ENCODE measurements at places on chromosomes 7 and 10.

GRCh38 chr7:150514748-150515222 lies at the start of gene GIMAP7:
TSS of gene GIMAP7 (plus strand) at chr7:150514872. CDS start at chr7:150519975, 5,103 bp downstream.
- no peak for DNase-seq

GRCh38 chr10:119515511-119516045 lies 26.9 kb downstream of the RGS10 start:
- DNase-seq, result no peak

- DNase-seq, result no peak
These were observed 13.9 kb downstream of the EIF4H start for GRCh38 chr7:74187915-74188675.

DNA sequence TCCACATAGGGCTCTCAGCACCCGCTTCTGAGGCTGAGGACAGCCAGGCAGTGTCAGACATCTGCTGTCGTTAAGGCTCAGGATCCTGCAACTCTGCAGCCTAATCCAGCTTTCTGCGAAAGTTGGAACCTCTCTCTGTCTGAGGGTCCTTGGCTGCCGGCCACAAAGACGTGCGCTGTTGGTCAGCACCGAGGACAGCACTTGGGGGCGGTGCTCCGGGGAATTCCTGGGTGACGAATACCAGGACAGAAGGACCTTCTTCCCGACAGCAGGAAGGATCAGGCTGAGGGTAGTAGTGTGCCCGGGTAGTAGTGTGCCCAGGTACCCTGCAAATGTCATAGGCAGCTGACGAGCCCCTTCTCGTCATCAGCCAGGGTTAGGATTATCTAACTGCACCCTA lies 16.0 kb upstream of the RASGEF1A start:
- DNase-seq, result no peak

DNA sequence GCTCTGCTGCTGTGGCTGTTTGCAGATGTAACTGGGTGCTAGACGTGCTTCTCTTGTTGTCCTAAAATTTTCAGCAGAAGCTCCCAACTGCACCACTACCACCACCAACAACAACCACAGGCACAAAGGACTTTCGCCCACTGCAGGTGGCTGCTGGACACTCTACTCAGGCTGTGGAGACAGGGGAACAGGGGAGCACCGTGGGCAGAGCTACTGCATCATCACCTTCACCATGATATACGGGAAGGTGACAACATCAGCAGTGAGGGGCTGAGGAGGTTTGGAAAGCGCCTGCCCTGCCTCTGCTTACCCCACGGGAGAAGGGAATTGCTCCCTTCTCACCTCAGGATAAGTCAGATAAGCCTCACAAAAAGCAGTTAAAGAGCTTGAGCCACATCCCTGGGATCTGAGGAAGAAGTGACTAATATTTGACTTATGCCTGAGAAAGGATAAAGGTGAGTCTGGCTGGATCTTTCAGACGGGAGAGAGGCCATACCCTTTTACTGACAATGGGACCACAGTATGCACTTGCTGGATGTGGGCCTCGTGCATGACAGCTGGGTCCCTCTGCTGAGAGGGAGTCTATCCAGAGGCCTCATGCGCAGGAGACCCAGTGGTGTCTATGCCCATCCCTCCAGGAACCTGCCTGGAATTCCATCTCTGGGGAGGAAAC lies 217.6 kb downstream of the KLF6 start:
- DNase-seq, result no peak

DNA sequence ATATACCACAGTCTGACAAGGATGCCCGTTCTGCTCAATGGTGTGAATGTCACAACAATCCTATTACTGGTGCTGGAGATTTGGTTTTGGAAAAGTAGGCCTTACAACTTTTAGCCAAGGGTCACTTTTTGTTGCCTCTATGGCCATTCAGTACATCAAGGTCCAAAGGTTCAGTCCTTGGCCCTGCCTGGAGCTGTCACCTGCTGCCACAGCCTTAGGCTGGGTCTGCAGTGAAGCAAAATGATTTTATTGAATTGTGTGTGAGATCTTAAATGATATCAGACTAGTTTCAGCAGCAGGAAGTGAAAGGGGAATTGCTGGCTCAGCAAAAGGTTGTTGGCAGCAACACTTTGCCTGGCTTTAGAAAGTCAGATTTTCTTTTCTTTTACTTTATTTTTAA lies 427.6 kb downstream of the THSD7A start:
- no peak for DNase-seq

DNA sequence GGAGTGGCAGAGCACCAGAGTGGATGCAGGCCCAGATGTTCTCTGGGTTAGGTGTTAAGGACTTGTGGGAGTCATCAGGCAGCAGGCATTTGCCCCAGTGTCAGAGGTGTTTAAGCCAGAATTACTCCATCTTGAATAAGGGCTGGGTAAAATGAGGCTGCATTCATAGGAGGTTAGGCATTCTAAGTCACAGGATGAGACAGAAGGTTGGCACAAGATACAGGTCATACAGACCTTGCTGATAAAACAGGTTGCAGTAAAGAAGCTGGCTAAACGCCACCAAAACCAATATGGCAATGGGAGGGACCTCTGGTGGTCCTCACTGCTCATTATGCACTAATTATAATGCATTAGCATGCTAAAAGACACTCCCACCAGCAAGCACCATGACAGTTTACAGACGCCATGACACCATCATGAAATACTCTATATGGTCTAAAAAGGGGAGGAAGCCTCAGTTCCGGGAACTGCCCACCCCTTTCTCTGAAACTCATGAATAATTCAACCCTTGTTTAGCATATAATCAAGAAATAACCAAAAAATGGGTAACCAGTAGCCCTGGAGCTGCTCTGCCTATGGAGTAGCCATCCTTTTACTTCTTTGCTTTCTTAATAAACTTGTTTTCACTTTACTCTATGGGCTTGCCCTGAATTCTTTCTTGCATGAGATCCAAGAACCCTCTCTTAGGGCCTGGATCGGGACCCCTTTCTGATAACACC lies 882 bp upstream of the LRRC61 start:
- DNase-seq, result peak; percentile 23

- DNase-seq, result no peak
These were observed 18.3 kb upstream of the PRKAR2B start for GRCh38 chr7:107026166-107026565.

Measured in stimulated activated CD8-positive, alpha-beta memory T cell treated with anti-CD3 and anti-CD28 coated beads, Interleukin-7, amount 100 ng/mL, for 1 hour (primary cell).